ENCODE measurements at places on chromosomes 2 and 18. TPM values are rescaled to one million over a fixed set of nuclear protein-coding genes. Genes with fewer than 3 reads are reported as not detected.

GRCh38 chr2:181715033-181715630 is 34.8 kb upstream of the NEUROD1 start:
- DNase-seq: peak; percentile 60
- H3K36me3 ChIP-seq: no peaks in the 10 kb centered on the region
- no peaks in the 10 kb centered on the region for H3K4me1 ChIP-seq
- H3K27me3 ChIP-seq: peaks cover 12% of the 10 kb centered on the region
- H3K4me3 ChIP-seq: no peak overlapping the region

- no peaks in the 10 kb centered on the region for H3K27me3 ChIP-seq
- no peak overlapping the region for H3K4me3 ChIP-seq
- peaks cover 13% of the 10 kb centered on the region for H3K36me3 ChIP-seq
- H3K27ac ChIP-seq: peak overlapping the region; percentile 83
- no peak for DNase-seq
- H3K4me1 ChIP-seq: peaks cover 28% of the 10 kb centered on the region
Observed at GRCh38 chr2:1730015-1730927, 14.0 kb downstream of the PXDN start.

DNA sequence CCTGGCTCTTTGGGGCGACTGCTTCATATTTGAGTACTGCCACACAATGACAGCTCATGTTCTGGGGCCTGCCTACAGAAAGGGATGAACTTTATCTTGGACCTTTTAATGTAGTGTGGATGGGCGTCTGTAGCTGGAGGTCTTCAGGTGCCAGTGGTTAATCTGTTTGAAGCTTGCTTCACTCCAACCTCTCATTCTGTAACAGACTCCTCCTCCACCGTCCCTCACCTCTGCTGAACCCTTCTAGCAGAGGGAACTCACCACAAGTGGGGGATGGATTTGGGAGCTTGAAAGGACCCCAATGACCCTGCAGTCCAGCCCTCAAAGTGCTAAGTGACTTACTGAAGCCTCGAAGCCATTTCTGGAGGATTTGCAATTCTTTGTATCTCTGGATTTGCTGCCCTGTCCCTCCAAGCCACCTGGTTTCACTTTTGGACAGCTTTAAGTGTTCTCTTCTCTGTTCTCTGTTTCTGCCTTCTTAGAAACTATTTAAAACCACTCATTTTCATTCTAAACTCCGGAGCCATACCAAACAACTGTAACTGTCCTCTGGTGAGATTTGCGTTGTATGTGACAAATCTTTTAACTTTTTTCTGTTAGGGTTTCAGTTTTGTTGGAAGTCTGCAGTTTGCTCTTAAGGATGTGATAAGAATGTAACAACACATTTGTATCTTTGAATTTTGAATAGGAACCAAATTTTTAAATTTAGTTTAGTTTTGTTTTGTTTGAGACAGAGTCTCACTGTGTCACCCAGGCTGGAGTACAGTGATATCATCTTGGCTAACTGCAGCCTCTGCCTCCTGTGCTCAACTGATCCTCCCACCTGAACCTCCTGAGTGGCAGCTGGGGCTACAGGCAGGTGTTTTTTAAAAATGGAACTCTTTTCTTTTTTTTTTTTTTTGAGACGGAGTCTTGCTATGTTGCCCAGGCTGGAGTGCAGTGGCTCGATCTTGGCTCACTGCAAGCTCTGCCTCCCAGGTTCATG is 37.0 kb upstream of the CASP8 start:
- DNase-seq: no peak
- no peaks in the 10 kb centered on the region for H3K36me3 ChIP-seq
- H3K27ac ChIP-seq: peak overlapping the region; percentile 84
- no peaks in the 10 kb centered on the region for H3K27me3 ChIP-seq
- H3K4me3 ChIP-seq: no peak overlapping the region

DNA sequence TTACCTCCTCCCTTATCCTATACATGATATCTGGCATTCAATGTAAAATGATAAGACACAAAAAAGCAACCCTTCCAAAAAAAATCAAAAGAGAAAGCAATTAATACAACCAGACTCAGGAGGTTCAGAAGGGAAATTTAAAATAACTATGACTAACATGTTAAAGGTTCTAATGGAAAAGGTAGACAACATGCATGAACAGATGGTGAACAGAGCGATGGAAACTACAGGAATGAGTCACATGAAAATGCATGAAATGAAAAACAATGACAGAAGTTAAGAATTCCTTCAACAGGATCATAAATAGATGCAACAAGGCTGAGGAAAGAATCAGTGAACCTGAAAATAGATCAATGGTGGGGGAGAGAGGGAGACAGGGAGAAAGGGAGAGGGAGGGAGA is 26.1 kb upstream of the ERCC3 start:
- H3K27ac ChIP-seq: no peak overlapping the region
- H3K4me3 ChIP-seq: no peak overlapping the region
- peaks cover 23% of the 10 kb centered on the region for H3K36me3 ChIP-seq
- H3K27me3 ChIP-seq: no peaks in the 10 kb centered on the region
- no peak for DNase-seq
- no peaks in the 10 kb centered on the region for H3K4me1 ChIP-seq

GRCh38 chr2:234435836-234436481 is 60.9 kb downstream of the ARL4C start:
- peaks cover 7% of the 10 kb centered on the region for H3K27me3 ChIP-seq
- H3K36me3 ChIP-seq: no peaks in the 10 kb centered on the region
- H3K4me1 ChIP-seq: peaks cover 6% of the 10 kb centered on the region
- no peak for DNase-seq
- H3K27ac ChIP-seq: peak overlapping the region; percentile 45

DNA sequence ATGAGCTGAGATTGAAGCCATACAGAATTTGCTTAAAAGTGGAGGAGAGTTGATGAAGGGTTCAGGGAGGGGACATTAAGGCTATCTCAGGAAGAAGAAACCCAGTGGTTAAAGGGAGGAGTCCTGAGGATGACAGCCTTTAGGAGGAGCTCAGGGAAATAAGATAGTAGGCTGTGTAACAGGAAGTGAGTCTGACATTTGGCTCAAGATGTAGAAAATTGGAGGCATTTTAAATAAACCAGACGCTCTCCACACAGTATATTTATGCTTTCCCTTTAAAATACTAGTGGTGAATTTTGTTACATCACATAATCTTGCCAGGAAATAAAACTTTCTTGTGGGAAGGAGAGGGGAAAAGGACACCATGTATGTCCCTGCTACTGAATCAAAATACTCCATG is 11.6 kb downstream of the KCNH7 start:
- H3K4me3 ChIP-seq: no peak overlapping the region
- peak overlapping the region; percentile 4 for H3K27ac ChIP-seq
- peaks cover 11% of the 10 kb centered on the region for H3K4me1 ChIP-seq
- peaks cover 4% of the 10 kb centered on the region for H3K36me3 ChIP-seq
- DNase-seq: no peak

DNA sequence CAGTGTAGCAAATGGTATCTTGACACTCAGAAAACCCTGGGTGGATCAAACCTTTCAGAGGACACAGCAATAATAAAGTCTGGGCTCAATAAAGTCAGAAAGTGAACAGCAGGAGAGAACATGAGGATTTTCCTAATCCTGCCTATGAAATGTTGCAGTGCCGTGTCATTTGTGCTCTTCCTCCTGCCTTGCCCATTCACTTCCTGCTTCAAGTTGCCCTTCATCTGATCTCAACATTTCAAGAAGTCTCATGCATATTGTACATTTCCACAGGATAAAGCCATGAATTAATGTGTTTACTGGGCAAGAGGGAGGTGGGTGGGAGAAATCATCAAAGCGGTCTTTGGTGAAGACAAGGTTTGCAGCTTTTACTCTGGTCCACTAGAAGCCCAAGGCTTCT is 51.1 kb upstream of the STPG4 start:
- no peak for DNase-seq
- no peaks in the 10 kb centered on the region for H3K36me3 ChIP-seq
- H3K4me1 ChIP-seq: peaks cover 12% of the 10 kb centered on the region
- H3K27me3 ChIP-seq: peaks cover 27% of the 10 kb centered on the region
- no peak overlapping the region for H3K27ac ChIP-seq
- no peak overlapping the region for H3K4me3 ChIP-seq

DNA sequence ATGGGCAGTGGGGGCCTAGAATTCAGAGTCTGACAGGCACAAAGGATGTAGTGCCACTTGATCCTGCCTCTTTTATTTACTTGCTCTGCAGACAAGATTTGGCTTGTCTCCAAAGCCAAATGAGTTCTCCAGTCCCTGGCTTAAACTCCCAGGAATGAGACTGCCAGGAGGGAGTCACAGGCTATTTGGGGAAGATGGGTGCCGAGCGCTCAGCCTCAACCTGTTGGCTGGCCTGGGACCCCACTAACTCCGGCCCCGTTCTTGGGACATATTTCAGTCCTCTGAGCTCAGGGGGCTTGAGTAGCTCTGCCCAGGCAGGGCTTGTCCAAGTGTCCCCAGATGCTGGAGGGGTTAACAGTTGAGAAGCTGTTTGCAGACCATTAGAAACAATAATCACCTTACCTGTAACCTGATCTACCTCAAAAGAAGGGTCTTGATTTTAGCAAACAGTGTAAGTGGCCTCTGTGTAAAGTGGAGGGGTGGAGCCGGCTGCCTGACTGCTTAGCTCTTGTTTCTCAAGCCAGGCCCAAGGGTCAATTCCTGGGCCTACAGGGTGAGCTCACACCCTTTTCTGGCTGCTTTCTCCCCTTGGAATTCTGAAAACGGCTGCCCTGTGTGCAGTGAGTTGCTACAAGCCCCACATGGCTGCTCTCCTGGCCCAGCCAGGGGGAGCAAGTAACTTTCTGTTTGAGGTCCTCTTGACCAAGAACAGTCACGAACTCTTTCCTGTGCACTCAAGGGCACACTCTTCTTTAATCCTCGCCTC is 27.1 kb upstream of the FZD5 start:
- H3K4me3 ChIP-seq: peak overlapping the region; percentile 52
- H3K27me3 ChIP-seq: no peaks in the 10 kb centered on the region
- DNase-seq: peak; percentile 56
- H3K4me1 ChIP-seq: peaks cover 37% of the 10 kb centered on the region

- H3K4me1 ChIP-seq: peaks cover 12% of the 10 kb centered on the region
- H3K27me3 ChIP-seq: peaks cover 57% of the 10 kb centered on the region
- DNase-seq: peak; percentile 88
- H3K36me3 ChIP-seq: no peaks in the 10 kb centered on the region
Observed at GRCh38 chr2:29921560-29921915, at the start of gene ALK. TSS of gene ALK (minus strand) at chr2:29921586. CDS start at chr2:29920659, 927 bp downstream.

DNA sequence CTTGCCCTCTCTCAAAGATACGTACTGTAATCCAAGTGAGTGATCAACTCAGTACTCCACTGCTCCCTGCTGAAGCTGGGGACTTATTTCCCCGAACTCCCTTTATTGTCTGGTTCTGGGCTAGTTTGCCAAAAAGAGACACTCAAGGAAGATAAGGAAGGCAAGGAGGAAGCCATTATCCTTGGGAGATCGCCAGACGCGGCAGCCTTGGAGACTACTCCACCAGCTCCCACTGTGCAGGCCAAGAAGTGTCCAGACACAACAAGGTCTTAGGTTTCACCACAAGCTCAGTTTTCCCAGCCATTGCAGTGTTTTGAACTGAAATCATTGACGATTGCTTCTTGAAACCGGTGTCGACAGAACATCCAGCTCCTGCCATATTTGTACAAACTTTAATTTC is 439.6 kb upstream of the UBE2E3 start:
- no peaks in the 10 kb centered on the region for H3K36me3 ChIP-seq
- H3K27me3 ChIP-seq: no peaks in the 10 kb centered on the region
- peaks cover 18% of the 10 kb centered on the region for H3K4me1 ChIP-seq
- H3K4me3 ChIP-seq: no peak overlapping the region

- H3K36me3 ChIP-seq: no peaks in the 10 kb centered on the region
- DNase-seq: no peak
- no peak overlapping the region for H3K4me3 ChIP-seq
- H3K27me3 ChIP-seq: no peaks in the 10 kb centered on the region
Observed at GRCh38 chr2:144596073-144596871, 76.4 kb upstream of the ZEB2 start.

DNA sequence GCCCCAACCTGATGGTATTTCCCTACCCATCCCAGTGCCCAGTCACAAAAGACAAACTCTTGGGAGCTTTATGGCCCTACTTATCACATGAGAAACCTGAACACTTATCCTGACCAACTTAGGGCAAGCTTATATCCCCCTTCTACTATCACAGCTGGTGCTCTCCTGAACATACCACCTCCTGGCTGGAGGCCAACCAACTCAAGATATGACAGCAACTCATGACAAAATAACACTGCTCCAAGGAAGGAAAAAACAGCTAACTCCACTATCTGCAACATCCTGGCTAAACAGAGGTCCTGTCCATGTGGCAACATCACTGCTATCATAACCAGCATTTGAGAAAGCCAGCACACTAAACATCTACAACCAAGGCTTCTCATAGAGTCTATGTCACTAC is 20.9 kb upstream of the CLASP1 start:
- H3K36me3 ChIP-seq: peaks cover 8% of the 10 kb centered on the region
- H3K27ac ChIP-seq: no peak overlapping the region
- H3K27me3 ChIP-seq: no peaks in the 10 kb centered on the region
- H3K4me3 ChIP-seq: no peak overlapping the region

GRCh38 chr2:118121101-118121500 is 32.8 kb downstream of the INSIG2 start:
- DNase-seq: no peak
- no peak overlapping the region for H3K4me3 ChIP-seq
- no peak overlapping the region for H3K27ac ChIP-seq
- no peaks in the 10 kb centered on the region for H3K27me3 ChIP-seq
- peaks cover 2% of the 10 kb centered on the region for H3K36me3 ChIP-seq

GRCh38 chr2:68436270-68436669 is 30.8 kb downstream of the FBXO48 start:
- H3K4me3 ChIP-seq: no peak overlapping the region
- H3K27ac ChIP-seq: no peak overlapping the region
- peaks cover 10% of the 10 kb centered on the region for H3K4me1 ChIP-seq
- no peaks in the 10 kb centered on the region for H3K36me3 ChIP-seq
- no peak for DNase-seq
- H3K27me3 ChIP-seq: peaks cover 21% of the 10 kb centered on the region

DNA sequence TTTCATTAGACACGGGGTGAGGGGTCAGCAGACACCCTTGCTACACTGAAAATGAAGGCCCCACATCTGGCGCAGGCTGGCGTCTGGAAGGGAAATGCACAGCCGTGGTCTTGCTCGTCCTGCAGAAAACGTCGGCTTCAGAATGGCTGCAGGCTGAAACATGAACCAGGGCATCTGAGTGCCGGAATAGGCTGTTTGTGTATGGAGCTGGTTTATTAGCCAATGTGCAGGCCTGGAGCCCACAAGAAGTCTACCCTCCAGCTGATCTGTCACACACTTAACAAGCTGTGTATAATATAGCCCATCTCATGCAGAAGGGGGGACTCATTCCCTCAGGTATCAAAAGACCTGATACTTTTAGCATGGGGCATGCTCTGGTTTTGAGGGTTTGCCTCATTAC is 153.4 kb upstream of the SOX11 start:
- peaks cover 30% of the 10 kb centered on the region for H3K4me1 ChIP-seq
- peaks cover 4% of the 10 kb centered on the region for H3K27me3 ChIP-seq
- H3K36me3 ChIP-seq: peaks cover 7% of the 10 kb centered on the region
- no peak overlapping the region for H3K4me3 ChIP-seq

TRIM43 gene
- total RNA-seq: not detected

All from progenitor cell of endocrine pancreas (in vitro differentiated cells).